Mucosa of gallbladder (tissue), 1 donor: ENCODE measurements at places on chromosomes 6 and 20. TPM values are rescaled to one million over a fixed set of nuclear protein-coding genes. Genes with fewer than 3 reads are reported as not detected.
A peak's percentile ranks its signal among the peaks of the same experiment; 100 is the strongest.

Gene MCHR2
- total RNA-seq = not detected

Gene ERVFRD-1
- 0.40 TPM for total RNA-seq

Gene DEFB112
- total RNA-seq = not detected

Gene SOX18
- 30.1 TPM for total RNA-seq

Gene TBXT
- not detected for total RNA-seq

Gene PRPH2
- 1.7 TPM for total RNA-seq

Gene PTPRA
- total RNA-seq = 57.5 TPM

Gene HAO1
- total RNA-seq = 2.7 TPM

Gene RAET1G
- 0.52 TPM for total RNA-seq

Gene NRSN1
- 0.12 TPM for total RNA-seq

Gene ZC2HC1B
- not detected for total RNA-seq

GRCh38 chr6:288866-289265, 3.4 kb upstream of the DUSP22 start:
- DNase-seq = no peak

- DNase-seq = no peak
Measured at GRCh38 chr20:55159230-55159629, 683.8 kb downstream of the DOK5 start.

DNA sequence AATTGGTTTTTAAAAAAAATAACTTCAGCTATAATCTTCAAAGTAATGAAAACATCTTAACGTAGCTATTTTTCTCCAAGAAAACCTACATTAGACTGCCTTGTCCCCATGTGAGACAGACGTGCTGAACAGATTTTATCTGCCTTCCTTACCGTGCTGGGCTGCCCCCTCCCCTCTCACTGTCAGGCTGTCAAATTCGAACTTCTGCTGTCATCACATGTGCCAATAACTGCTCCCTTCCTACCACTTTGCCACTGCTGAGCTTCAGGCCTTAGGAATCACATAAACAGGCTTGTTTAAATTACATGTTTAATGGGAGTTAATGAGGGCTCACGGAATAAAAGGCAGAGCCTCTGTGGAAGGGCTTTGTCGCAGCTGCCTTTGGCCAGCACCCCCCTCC, 77.0 kb upstream of the NHSL1 start:
- no peak for DNase-seq

GRCh38 chr20:24718696-24719095, 230.4 kb upstream of the CST7 start:
- no peak for DNase-seq

DNA sequence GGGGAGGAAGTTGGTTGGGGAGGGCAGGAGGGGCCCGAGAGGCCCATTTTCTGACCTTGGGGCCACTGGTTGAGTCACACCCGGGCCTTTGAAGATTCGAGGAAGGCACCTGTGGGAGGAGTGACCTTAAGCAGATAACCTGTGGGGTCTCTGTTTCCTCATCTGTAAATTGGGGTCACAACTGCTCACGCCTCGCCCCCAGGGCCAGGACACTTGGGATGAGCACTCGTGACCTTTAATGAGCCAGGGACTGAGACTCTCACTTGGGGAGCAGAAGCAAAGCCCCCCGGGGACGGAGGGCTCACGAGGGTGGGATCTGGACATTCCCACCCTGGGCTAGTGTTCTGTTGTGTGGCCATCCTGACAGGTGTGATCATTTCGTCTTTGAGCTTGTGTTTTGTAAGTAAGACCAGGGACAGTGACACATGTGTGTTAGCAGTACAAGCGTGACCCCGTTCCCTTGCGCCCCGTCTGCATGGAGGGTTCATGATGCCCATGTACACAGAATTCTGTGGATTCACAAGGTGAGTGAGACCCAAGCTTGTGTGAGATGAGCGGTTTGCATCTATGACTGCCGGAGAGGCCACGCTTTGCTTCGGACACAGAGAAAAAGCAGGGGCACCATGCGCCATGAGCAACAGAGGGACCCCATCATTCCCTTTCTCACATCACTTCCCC, 79.3 kb upstream of the PMEPA1 start:
- no peak for DNase-seq

DNA sequence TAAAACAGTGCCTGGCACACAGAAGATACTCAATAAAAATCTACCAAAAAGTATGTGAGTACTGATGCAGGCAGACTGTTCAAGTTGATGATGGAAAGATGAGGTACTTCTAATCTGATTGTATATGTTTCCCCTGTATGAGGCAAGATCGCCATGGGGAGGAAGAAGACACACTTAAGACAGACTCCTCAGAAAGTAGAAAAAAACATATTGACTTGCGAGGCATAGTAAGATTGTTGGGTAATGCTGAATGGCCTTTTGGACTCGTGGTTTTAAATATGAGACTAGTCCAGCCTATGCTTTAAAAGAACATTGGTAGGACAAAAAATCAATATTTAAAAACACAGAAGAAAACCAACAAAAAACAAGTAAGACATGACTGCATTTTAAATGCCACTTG, 72.6 kb downstream of the SHPRH start:
- no peak for DNase-seq

GRCh38 chr6:148443798-148444560, 101.3 kb downstream of the SASH1 start:
- DNase-seq = no peak

DNA sequence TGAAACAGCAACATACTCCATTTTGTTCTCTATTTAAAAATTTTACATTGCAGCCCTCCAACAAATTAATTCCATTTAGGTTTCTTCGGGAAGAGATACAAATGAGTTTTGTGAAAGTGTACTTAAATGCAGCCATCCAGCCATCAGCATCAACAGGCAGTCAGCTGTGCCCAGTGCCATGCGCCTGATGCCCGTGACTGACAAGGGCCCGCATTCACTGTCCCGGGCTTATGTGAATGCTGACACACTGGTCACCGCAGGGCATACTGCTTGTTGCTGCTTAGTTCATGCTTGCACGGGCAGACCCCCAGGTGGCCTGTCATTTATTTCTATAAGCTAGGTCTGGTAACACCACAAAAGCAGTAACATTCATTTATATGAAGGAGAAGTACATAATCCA, 224.9 kb upstream of the QKI start:
- no peak for DNase-seq

DNA sequence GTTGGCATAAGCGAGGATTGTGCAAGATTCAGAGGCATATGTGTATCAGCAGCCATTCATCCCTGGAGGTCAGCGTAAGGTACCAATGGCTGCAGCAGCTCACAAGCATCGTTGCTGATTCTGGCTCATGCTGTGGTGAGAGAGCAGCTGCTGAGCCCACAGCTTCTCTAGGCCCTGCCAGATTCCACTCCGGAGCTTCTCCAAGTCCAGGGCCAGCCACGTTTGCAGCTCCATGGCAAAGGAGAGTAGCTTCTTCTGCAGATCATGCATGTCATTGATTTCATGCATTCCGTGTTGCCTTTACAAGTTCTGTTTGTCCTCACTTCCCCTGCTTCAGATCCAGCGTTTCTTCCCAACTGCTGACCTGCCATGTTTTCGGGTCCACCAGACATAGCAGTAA, 474.8 kb upstream of the ID4 start:
- DNase-seq = no peak

GRCh38 chr20:15977758-15978157, 595.5 kb downstream of the KIF16B start:
- DNase-seq = no peak

- DNase-seq = no peak
Measured at GRCh38 chr6:40722553-40723258, 135.5 kb upstream of the LRFN2 start.

GRCh38 chr6:36997811-36998722, 7.4 kb upstream of the FGD2 start:
- peak; percentile 60 for DNase-seq

GRCh38 chr20:37528446-37529213, 954 bp upstream of the BLCAP start:
- no peak for DNase-seq

DNA sequence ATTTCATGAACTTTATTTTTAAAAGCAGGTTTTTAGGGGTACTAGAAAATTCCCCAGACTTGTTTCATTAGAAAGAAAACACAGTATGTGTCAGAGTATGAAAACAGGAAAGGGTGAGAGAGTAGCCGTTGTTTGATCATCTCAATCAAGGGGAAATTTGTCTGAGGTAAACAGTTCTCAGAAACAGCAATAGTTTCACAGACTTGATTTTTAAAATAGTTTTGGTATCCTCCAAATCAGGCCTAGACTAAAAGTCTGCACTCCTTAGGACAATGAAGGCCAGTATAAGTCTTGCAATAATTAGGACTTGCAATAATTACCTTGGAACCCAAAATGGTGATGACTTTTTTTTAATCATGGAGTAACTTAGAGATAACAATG, 176.6 kb upstream of the TAB2 start:
- DNase-seq = no peak

DNA sequence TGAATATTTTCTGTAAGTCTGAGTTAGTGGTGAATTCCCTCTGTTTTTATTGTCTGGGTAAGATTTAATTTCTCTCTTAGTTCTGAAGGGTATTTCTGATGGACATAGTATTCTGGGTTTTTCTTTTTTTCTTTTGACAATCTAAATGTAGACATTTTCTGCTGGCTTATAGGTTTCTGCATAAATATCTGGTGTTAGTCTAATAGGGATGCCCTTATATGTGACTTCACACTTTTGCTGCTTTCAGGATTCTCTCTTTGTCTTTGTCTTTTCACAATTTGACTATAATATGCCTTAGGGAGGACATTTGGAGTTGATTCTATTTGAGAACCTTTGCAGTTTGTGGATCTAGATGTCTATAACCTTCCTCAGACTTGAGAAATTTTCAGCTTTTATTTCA, 667.2 kb downstream of the EPHA7 start:
- no peak for DNase-seq

GRCh38 chr6:122404444-122404843, 5.0 kb downstream of the HSF2 start:
- DNase-seq = no peak

DNA sequence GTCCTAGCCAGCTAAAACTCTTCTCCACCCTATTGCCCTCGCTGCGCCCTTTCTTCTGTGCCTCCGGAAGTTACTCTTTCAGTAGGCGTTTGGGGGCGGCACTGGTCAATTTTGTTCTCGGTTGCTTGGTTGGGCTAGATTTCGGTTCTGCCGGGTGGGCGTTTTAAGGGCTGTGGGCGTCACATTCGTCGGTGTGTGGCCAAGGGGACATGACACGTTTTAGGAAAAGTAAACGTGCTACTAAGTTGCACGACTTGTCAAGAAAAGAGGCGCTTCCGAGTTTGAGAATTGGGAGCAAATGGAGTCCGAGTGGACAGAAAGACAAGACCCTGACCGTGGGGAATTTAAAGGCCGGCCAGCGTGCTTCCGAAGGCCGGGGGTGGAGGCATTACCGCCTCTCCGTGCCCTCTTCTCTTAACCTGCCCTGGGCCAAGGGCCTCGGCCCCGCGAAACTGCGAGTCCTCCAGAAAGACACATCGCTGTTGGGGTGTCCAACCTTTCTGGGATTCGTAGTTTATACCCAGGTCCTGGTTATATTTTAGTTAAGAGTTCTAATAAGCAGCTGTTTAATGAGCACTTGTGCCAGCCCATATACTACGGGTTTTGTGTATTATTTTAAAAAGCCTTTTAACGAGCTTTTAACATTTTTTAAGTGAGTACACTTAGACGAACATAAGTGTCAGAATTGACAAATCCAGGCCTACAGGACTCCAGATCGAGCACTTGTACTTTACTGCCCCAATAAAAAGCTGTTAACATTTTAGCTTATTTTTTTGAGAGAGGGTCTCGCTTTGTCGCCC, 664 bp upstream of the BAG6 start:
- DNase-seq = peak; percentile 90

DNA sequence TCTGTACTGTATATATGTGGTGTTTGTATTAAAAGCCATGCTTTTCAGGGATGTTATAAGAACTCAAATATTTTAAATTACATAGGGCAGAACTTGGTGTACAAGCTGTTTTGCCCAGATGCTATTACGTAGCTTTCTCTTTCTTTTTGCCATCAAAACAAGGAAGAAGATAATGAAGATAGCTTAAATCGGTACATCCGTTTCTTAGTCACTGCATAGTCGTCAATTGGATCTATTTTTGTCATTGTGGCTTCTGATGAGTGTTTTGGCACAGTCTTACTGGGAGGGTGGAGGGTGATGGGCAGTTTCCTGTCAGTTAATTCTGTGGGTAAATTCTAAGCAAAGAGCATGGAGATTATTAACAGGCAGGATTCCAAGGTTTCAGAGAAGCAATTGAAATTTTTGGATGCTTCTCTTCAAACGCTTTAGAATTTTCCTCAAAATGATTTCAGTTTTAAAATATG, 649.1 kb upstream of the GJE1 start:
- DNase-seq = peak; percentile 24

DNA sequence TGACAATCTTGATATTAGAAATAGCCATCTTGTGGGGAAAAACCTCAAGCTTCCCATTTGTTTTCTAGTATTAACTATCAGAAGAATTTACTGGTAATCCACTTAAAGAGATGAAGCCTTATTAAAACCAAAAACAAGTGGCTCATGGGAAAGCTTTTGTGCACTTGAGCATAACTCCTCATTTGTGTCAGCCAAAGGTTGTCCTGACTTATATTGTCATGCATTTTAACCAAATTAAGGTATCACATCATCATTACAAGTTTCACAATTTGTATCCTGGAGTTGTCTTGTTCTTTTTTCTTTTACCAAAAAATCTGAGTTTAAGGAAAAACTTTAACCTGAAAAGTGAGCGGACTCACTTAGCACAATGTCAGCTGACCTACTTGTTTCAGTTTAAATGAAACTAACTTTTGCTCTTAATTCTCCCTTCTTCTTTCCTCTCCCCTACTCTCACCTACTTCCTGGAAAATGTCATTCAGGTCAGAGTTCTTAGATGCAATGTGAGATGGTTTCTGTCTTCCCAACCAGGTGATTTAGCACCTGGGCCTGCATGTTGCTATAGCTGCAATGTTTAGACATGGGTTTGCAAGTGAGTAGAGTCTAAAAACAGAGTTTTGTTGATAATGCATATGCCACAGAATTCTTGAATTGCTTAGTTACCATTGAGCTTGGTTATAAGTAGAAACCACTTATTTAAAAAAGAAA, 82.8 kb downstream of the TNFAIP3 start:
- DNase-seq = no peak

DNA sequence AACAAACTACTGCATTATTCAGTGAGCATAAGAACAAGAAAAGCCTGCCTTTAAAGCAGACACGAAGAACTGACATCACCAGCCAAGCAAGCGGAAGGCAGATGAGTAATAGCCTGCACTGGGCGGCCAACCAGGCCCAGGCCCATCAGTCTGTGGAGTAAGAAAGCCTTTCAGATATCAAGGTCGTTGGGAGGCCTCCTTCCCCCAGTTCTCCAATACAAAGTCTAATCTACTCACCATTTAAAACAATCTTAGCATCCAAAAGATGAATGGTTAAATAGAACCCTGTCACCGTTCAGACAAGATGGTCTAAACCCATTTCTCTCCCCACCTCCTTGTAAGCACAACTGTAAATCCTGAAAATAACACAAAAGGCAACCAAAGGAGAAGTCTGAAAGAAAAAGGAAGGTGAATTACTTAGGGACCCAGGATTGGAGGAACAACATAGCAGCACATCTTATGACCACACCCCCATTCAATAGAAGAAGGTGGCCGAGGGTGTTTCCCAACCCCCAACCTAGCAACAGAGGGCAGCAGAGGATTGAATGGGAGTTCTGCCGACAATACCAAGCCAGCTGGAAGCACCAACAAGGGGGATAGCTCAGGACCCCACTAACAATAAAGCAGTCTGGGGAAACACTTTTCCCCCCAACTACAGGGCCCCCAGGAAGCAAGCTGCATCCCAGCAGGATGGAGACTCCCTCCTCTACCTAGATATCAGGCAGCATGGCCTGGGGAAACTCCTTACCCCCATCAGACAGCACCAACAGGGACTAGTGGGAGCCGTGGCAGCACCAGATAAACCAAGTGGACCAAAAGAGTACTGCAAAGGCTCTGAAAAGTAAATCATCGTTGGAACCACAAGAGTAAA, 67.9 kb downstream of the ZHX3 start:
- DNase-seq = peak; percentile 52

GRCh38 chr6:1747003-1747402, 137.3 kb downstream of the FOXC1 start:
- no peak for DNase-seq
